ENCODE measurements at places on chromosomes 6 and 20.

DNA sequence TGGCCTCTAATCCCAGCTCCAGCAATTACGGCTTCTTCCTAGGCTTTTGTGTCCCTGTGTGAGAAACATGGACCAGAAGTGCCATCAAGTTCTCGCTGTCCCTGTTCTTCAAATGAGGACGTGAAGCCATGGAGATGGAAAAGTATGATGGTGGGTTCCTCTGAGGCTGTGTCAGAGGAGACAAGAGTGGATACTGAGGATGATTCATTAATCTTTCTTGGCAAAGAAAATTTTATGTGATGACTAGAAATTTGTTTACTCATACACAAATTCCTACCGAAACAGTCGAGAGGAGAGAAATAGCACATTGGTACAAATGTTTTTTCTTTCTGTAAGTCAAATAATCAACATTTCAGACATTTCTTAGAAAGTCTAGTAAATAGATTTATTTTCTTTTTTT lies 35.0 kb upstream of the PNRC1 start:
- no peak for DNase-seq

DNA sequence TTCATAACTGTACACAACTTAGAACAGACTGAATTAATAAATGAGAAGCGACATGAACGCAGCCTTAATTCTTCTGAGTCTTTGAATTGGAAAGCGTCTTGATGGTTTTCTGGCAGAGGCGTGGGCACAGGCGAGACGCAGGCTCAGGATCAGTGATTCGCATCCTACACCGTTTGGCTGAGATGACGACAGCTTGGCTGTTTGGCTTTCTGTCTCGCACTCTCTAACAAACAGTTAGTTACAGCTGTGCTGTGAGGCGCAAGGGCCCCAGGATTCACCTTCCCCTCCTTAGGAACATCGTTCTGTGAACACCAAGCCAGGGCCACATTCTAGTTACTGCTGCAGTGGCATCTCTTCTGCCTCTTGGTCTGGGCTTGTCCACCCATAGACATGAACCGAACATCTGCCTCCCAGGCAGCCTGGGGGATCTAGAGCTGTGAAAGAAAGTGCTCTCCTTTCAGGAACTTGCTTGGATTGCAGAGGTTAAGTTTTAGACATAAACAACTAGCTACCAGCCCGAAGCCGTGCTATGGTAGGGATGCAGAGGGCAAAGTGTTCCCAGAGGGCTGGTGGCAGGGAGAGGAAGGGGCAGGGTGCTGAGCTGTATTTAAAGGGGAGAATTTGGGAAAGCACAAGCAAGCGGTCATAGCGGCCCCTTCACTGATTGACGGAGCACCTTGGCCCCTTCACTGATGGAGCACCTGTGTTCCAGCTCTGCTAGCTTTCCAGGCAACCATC lies 49.6 kb downstream of the TCP11 start:
- no peak for DNase-seq

DNA sequence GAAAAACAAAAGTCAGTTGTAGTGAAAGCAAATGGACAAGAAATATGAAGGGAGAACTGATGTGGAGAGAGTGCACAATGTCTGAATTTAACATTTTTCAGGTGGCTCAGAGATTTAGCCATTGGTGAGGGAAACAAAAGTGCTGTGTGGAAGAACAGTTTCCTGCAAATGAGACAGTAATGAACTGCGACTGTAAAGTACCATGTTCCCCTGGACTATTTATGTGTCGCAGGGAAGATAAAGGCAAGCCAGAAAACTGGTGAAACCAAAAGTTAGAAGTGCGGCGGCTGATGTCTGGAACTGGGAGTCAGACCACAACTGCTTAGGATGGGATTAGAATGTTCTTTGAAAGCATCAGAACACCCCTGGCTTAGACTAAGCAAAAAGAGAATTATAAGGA lies 905.1 kb upstream of the MAN1A1 start:
- no peak for DNase-seq

DNA sequence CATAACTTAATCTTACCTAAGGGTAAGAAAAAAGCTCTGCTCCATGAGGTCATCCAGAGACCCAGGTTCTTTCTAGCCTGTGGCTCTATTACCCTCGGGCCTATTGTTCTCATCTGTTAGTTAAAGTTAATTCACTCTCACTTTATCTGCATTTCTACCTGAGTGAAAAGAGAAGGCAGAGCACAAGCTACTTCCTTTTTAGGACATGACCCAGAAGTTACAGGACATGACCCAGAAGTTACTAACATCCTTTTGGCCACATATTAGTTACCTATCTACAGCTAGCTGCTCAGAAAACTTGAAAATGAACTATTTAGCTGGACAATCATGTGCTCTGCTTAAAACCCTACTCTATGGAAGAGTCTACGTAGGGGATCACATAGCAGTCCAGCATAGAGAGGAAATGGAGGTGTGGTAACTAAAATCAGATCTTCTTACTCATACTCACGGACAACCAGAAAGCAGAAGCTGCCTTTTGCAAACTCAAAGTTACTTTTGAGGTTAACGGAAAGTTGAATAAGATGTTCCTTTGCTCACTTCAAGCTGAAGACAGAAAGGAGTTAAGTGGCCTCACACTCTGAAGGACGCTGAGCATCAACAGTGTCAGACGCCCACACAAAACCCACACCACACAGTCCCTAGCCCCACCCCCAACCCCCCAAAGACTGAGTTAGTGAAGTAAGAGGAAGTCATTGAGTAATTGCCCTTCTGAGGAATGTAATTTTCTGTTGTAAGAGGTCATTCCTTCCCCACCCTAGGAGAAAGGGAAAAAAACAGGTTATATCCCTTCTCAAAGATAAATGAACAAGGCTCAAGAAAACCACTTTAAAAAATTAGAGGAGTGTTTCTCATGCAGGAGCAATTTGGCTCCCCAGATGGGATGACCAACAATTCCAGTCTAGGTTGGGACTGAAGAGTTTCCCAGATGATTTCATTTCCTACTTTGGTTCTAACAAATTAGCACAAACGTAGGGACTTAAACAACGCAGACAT lies 45.9 kb upstream of the TAB2 start:
- no peak for DNase-seq

DNA sequence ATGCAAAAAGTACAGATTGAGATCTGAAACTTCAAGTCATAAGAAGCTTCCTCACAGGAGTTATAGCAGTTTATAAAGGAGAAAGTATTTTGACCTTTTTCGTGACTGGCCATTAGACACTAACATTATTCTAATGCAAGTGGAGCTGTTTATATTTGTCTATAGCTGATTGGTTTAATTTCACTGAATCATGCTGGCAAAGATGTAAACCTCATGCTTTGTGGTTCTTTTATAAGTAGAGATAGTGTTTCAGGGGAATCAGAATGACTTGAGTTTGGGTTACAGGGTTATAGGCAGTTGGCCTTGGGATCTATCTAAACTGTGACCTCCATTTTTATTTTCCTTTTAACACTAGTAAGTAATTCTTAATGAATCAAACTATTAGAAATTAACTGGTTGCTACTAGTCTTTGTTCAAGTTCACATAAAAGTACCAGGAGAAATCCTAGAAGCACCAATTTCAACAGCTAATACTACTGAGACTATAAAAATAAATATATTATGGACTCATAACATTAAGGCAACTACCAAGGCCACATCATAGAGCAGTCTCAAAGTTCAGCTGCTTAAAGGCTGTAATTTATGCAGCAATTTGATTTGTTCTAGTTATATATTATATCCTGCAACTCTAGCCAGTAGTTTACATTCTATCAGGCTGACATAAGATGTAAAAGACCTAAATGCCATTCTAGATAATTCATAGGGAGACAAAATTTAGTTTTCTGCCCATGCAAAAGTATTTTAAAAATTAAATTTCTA lies 94.0 kb downstream of the RNGTT start:
- no peak for DNase-seq

DNA sequence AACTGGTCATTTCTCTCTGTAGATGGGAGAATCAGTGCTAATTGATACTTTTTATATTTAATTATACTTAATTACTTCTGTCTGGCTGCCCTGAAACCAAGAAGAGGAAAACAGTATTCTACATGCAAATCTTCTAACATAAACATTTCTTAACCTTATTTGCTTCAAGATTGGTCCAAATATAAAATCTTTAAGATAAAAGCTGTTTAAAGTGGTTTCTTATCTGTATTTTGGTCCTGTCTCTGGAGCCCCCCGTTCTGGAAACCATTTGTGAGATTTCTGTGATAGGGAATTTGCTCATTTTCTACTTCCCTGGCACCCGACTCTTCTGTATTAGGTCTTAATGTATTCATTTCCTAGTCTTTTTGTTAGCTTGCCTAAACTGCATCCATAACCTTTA lies 168.6 kb downstream of the RNF144B start:
- no peak for DNase-seq

- no peak for DNase-seq
These were observed 115.2 kb downstream of the SASH1 start for GRCh38 chr6:148457843-148458159.

- DNase-seq = no peak
These were observed 41.7 kb downstream of the VEGFA start for GRCh38 chr6:43811733-43812099.

- no peak for DNase-seq
These were observed 240.8 kb upstream of the KCNQ5 start for GRCh38 chr6:72381076-72381475.

DNA sequence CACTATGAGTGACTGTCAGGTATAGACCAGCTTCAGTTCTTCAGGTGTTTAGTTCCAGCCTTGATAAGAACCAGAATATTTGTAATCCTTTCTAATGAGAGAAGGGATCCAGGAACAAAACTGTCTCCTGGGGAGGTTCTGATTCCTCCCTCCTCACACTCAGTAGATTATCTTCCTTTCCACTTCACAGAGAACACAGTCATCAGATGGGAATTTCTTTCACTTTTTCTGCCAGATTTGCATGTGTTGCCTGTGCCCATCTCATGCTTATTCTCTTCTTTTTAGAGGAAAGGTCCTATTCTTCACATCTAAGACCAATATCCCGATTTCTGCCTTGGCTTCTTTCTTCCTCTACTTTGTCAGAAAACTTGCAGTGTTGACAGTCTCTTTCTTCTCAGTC lies 50.8 kb downstream of the CD109 start:
- no peak for DNase-seq

- DNase-seq = no peak
These were observed 44.6 kb downstream of the TOX2 start for GRCh38 chr20:43959079-43959919.

DNA sequence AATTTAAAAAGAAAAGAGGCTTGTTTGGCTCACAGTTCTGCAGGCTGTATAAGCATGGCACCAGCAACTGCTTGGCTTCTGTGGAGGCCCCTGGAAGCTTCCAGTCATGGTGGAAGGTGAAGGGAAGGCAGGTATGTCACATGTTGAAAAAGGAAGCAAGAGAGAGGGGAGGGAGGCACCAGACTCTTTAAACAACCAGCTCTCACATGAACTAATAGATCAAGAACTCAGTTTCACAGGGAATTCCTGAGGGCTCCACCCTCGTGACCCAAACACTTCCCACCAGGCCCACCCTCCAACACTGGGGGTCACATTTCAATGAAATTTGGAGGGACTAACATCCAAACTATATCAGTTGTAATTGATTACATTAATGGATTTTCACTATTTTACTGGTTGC lies 127.9 kb upstream of the MLIP start:
- DNase-seq = no peak

GRCh38 chr20:59723607-59724456 lies 119.5 kb downstream of the PHACTR3 start:
- no peak for DNase-seq

- peak; percentile 29 for DNase-seq
These were observed 35.8 kb downstream of the GRIK2 start for GRCh38 chr6:101429270-101429669.

DNA sequence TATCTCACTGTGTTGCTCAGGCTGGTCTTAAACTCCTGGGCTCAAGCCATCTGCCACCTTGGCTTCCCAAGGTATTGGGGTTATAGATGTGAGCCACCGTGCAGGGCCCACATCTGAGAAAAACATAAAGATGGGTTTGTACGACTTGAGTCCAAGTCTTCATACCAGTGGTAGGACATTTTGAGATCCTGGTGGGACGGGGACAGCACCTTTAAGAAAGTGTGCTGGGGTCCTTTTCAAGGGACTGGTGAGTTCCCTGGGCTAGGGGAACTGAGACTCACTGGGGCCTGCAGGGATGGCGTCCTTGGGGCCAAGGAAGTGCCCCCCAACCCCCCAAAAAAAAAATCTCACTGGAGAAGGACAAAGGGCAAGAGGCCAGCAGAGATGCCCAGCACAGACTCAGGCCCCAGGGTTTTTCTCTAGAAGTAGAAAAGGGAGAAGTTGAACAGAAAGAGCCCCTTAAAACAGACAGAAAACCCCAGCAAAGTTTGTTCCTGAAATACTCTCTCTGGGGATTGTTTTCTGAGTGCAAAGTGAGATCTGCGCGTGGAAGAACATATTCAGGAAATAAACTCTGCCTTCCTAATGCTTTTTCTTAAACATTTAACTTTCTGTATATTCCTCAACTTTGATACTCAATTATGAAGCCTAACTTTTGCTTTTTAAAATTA lies 10.7 kb downstream of the OSBPL2 start:
- no peak for DNase-seq

GRCh38 chr6:37745748-37746147 lies 48.1 kb upstream of the MDGA1 start:
- no peak for DNase-seq

GRCh38 chr6:118485601-118486550 lies 62.2 kb upstream of the PLN start:
- DNase-seq = no peak

- no peak for DNase-seq
These were observed 3.7 kb upstream of the MLIP start for GRCh38 chr6:54107470-54108090.
